ENCODE measurements at places on chromosomes 7 and 10. TPM values are rescaled to one million over a fixed set of nuclear protein-coding genes. Genes with fewer than 3 reads are reported as not detected.

DNA sequence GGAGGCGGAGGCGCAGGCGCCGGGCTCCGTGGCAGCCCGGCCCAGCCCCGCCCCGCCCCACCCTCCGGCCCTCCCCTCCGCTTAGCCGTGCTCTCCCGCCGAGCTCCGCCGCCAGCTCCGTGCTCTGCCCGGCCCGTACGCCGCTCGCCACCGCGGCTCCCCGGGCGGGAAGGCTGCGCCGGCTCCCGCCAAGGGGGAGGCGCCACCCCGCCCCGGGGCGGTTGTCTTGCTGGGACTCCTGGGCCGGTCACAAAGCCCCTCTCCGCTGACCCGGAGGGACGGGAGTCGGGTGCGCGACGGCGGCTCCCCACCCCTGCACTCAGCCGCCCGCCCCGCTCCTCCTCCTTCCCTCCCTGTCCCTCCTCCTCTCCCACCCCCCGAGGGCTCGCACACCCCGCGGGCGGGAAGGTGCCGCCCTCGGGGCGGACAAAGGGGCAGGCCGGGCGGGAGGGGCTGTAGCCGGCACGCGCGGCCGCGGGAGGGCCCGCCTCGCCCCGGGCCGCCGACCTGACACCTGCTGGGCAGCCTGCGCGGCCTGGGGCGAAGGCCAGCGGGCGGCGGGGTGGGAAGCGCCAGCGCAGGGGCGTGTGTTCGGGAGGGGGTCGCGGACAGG is 11.5 kb upstream of the SP8 start:
- H3K27me3 ChIP-seq: peaks cover 79% of the 10 kb centered on the region
- H3K27ac ChIP-seq: no peak overlapping the region
- no peaks in the 10 kb centered on the region for H3K36me3 ChIP-seq
- no peak for DNase-seq
- H3K4me3 ChIP-seq: no peak overlapping the region
- H3K4me1 ChIP-seq: no peaks in the 10 kb centered on the region

DNA sequence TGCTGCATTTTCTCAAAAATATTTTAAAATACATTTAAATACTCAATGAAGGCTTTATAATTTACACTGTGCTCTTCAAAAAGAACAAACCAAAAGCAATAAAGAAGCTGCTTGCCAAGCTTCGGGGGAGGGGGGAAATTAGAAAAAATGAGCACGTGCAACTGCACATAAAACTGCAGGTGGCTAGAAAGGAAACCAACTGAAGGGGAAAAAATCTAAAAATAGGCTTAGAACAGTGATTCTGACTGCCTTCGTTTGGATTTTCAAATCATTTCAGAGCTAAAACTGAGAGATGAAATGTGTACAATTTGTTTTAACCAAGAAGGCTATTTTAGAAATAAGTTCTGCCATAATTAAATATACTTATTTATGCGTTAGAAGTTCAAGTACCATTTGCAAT is 61.4 kb downstream of the ABI1 start:
- no peak overlapping the region for H3K4me3 ChIP-seq
- H3K27ac ChIP-seq: no peak overlapping the region
- peaks cover 14% of the 10 kb centered on the region for H3K4me1 ChIP-seq
- H3K27me3 ChIP-seq: no peaks in the 10 kb centered on the region
- peaks cover 3% of the 10 kb centered on the region for H3K36me3 ChIP-seq

DNA sequence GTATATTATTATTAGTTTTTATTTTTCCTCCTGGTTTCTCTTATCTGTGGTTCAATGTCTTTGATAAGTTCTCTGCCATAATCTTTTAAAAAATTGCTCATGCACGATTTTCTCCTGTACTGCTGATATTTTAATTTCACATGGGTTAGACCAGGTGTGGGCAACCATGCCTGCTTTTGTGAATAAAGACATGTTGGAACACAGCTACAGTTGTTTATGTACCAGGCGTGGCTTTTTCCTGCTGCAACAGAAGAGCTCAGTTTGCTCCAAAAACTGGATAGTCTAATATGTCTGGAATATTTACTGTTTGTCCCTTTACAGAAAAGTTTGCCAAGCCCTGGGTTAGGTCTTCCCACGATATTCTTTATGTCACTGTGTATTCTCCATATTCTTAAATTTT is 105.2 kb downstream of the VWC2 start:
- no peak for DNase-seq
- H3K4me1 ChIP-seq: no peaks in the 10 kb centered on the region
- H3K4me3 ChIP-seq: no peak overlapping the region
- H3K36me3 ChIP-seq: no peaks in the 10 kb centered on the region
- peaks cover 3% of the 10 kb centered on the region for H3K27me3 ChIP-seq

GRCh38 chr7:95865716-95866371 is 93.5 kb downstream of the DYNC1I1 start:
- no peak overlapping the region for H3K4me3 ChIP-seq
- H3K36me3 ChIP-seq: no peaks in the 10 kb centered on the region
- no peak for DNase-seq

- peaks cover 2% of the 10 kb centered on the region for H3K27me3 ChIP-seq
- no peaks in the 10 kb centered on the region for H3K36me3 ChIP-seq
- DNase-seq: no peak
- H3K4me3 ChIP-seq: no peak overlapping the region
- H3K27ac ChIP-seq: no peak overlapping the region
Measured at GRCh38 chr10:110620398-110620719, 23.8 kb upstream of the RBM20 start.

DNA sequence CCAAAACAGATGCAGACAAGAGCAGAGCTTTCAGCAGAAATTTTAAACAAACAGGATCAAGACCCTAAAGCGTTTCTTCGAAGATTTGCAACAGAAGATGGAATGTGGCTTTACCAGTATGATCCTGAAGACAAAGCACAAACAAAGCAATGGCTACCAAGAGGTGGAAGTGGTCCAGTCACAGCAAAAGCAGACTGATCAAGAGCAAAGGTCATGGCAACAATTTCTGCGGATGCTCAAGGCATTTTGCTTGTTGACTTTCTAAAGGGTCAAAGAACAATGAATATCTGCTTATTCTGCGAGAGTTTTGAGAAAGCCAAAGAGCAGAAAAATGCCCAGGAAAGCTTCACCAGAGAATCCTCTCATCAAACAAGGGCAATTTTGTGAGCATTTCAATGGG is 130.4 kb downstream of the MBL2 start:
- DNase-seq: no peak
- peaks cover 6% of the 10 kb centered on the region for H3K4me1 ChIP-seq
- no peak overlapping the region for H3K27ac ChIP-seq
- H3K27me3 ChIP-seq: no peaks in the 10 kb centered on the region
- H3K4me3 ChIP-seq: no peak overlapping the region

DNA sequence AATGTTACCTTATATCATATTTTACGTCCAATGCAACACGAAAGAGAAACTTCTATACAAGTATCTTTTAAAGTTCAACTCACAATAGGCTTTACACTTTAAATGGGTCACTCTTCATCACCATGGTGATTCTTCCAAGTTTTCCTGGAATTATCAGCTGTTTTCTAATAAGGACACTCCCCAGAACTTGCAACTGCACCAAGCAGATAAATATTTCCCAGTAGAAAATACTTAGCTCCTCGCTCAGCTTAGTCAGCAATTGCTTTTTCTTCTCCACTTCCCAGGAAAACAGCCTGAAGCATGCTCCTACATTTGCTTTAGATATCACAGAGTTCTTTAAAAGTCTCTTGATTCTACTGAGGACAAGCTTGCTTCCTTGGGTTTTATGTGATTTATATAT is 25.7 kb upstream of the ADD3 start:
- peaks cover 3% of the 10 kb centered on the region for H3K27me3 ChIP-seq
- peaks cover 4% of the 10 kb centered on the region for H3K36me3 ChIP-seq
- no peak for DNase-seq
- H3K4me3 ChIP-seq: no peak overlapping the region
- no peak overlapping the region for H3K27ac ChIP-seq

DNA sequence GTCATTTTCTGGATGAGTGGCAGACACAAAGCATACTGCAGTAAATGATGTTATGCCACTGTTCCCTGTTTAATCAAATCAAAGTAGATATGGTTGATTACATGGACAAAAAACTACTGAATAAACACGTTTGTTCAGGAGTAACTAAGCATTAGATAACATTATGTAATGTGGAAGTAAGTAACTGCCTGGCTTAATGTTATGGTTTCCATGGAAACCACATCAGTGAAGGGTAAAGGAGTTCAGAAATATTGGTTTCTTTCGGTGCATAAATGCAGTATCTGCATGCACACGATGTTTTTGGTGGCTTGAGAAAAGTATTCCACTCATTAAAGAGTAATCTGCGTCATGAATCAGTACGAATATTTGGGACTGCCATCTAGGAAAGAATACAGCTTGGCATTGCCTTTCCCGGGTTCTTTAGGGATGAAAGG is 131.3 kb upstream of the PRKCQ start:
- no peaks in the 10 kb centered on the region for H3K4me1 ChIP-seq
- H3K36me3 ChIP-seq: no peaks in the 10 kb centered on the region
- DNase-seq: no peak
- H3K27me3 ChIP-seq: peaks cover 58% of the 10 kb centered on the region
- H3K4me3 ChIP-seq: no peak overlapping the region

DNA sequence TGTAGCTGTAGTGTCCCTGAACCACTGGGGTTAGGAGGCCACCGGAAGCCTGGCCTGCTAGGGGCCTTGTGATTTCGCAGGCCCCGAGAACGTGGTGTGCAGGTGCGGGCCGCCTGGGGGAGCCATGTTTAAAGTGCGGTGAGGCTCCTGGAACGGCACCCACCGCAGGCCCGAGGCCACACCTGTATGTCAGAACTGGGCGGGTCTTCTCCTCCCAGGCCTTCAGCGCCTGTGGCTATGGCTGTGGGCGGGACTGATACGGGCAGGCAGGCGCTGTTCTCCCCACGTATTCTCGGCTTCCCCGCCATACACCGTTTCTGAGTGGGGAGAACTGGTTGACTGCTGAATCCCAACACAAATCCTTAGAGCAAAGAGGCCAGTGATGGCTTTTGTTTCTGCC is 74.8 kb downstream of the DNAJB6 start:
- H3K4me3 ChIP-seq: no peak overlapping the region
- no peaks in the 10 kb centered on the region for H3K4me1 ChIP-seq
- H3K27me3 ChIP-seq: no peaks in the 10 kb centered on the region

GRCh38 chr7:138900035-138900828 is 81.0 kb downstream of the KIAA1549 start:
- H3K27ac ChIP-seq: no peak overlapping the region
- no peak for DNase-seq
- no peaks in the 10 kb centered on the region for H3K4me1 ChIP-seq
- no peaks in the 10 kb centered on the region for H3K27me3 ChIP-seq
- no peak overlapping the region for H3K4me3 ChIP-seq

- H3K4me3 ChIP-seq: no peak overlapping the region
- no peak overlapping the region for H3K27ac ChIP-seq
- H3K36me3 ChIP-seq: peaks cover 10% of the 10 kb centered on the region
Measured at GRCh38 chr7:149729586-149729982, 43.8 kb downstream of the ZNF467 start.

- no peak overlapping the region for H3K4me3 ChIP-seq
- H3K27me3 ChIP-seq: no peaks in the 10 kb centered on the region
- no peak overlapping the region for H3K27ac ChIP-seq
- no peak for DNase-seq
- peaks cover 3% of the 10 kb centered on the region for H3K4me1 ChIP-seq
Measured at GRCh38 chr10:129509835-129510234, 42.8 kb downstream of the MGMT start.

- H3K36me3 ChIP-seq: no peaks in the 10 kb centered on the region
- no peak overlapping the region for H3K27ac ChIP-seq
- peaks cover 23% of the 10 kb centered on the region for H3K27me3 ChIP-seq
- DNase-seq: no peak
- H3K4me3 ChIP-seq: no peak overlapping the region
Measured at GRCh38 chr10:118937226-118937625, 92.3 kb upstream of the NANOS1 start.

- H3K36me3 ChIP-seq: no peaks in the 10 kb centered on the region
- no peaks in the 10 kb centered on the region for H3K27me3 ChIP-seq
- DNase-seq: no peak
- no peak overlapping the region for H3K27ac ChIP-seq
Measured at GRCh38 chr7:90165724-90166123, 11.5 kb downstream of the STEAP1 start.

DNA sequence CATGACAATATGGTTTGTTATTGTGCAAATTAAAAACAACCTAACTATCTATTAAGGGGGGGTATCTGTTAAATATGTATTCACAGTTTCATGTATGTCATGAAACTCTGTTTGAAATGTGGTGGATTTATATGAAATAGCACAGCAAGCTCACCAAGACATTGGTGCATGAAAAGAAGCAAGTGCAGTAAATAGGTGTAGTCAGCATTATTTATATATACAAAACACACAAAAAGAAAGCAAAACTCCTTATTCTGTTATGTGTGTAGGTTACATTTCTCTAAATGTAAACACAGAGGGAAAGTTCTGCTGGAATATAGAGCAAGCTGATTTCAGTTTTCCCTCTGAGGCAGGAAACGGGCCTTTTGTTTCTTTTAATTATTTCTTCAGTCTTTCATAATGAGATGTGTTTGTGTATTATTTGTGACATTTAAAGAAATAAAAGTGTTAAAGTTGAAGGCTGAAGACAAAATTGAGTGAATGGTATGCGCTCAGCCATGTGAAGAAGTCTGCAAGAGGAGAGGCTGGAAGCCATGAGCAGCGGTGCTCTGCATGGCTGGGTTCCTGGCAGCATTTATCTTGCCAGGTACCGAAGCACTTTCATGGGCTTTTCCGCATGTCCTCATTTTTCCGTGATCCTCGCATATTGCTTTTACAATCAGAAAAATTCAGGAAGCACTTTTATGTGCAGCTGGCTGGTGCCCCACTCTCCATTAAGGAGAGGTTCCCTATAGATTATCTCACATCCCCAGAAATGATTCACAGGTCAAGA is 38.5 kb downstream of the GRID1 start:
- H3K4me1 ChIP-seq: no peaks in the 10 kb centered on the region
- H3K4me3 ChIP-seq: no peak overlapping the region
- DNase-seq: no peak
- H3K27me3 ChIP-seq: peaks cover 12% of the 10 kb centered on the region

DNA sequence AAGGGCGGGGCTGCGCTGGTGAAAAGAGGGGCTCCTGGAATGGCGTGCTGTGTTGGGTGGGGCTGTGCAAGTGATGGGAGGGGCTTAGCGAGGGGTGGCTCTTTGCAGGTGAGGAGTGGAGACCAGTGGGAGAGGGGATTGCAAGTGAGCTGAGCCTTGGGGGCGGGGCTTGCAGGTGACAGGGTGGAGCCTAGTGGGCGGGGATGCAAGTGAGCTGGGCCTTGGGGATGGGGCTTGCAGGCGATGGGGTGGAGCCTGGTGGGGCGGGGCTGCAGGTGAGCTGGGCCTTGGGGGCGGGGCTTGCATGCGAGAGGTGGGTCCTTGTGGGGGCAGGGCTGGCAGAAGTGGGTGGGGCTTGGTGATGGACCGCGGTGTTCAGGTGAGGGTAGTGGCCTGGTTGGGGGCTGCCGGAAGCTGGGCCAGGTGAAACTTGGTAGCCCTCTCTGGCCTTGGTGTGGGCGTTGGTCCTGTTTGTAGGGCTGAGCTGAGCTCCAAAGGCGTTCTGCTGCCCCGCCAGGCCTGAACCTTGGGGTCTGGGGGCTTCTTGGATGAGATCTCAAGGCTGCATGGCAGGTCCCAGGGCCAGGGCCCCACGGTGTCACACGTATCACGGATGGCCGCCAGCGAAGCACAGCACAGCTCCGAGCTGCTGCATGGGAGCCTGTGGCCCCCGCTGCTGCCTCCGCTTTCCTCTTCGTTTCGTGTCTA is 743 bp upstream of the PITRM1 start:
- no peaks in the 10 kb centered on the region for H3K27me3 ChIP-seq
- no peaks in the 10 kb centered on the region for H3K4me1 ChIP-seq
- peak overlapping the region; percentile 78 for H3K27ac ChIP-seq
- no peak for DNase-seq

CRTAC1 gene
- total RNA-seq: 5.3 TPM

NUTM2E gene
- 0.86 TPM for total RNA-seq

HOXA9 gene
- 4.1 TPM for total RNA-seq

SCART1 gene
- total RNA-seq: 1.4 TPM

Data from type B pancreatic cell (in vitro differentiated cells).